ENCODE measurements at places on chromosomes 1 and 21.
A peak's percentile ranks its signal among the peaks of the same experiment; 100 is the strongest.

GRCh38 chr1:31400393-31400792, 12.6 kb upstream of the SERINC2 start:
- no peak for DNase-seq

GRCh38 chr1:31425301-31426081, 12.5 kb downstream of the SERINC2 start:
- DNase-seq, result no peak

- DNase-seq, result peak; percentile 26
Measured at GRCh38 chr1:17502326-17502778, 37.1 kb upstream of the ARHGEF10L start.

GRCh38 chr1:28835237-28835650, 23.3 kb downstream of the OPRD1 start:
- DNase-seq, result no peak

GRCh38 chr1:50106095-50106761, 2.5 kb upstream of the ELAVL4 start:
- no peak for DNase-seq

DNA sequence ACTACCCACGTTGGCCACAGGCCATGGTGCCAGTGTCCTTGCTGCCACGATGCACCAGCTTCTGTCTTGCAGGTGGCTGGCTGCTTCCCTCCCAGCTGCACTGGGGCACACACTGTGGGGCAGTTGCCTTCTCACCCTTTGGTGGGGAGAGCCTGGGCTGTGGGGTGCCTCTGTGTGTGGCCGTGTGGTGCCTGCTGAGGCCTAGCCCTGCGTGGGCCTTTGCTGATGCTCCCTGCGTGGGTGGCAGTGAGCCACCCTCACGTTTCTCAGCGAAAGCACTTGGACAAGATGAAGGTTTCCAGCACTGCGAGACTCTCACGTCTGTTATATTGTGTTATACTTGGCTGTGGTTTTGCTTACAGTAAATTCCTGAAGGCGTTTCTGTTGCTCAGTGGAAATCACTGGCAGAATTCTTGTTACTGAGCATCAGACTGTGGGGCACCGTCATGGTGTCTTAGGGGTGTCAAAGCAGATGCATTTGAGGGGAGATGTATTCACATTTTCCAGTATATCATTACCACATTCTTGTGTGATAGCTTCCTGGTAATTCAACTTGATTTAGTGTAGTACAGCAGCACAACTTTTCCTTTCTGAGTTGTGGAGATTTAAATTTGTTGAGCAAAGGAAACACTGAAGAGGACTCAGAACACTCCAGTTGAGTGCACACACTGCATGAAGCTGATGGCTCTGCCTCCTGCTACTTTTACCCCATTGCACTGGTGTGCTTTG, 124.7 kb downstream of the PCBP3 start:
- peak; percentile 36 for DNase-seq

DNA sequence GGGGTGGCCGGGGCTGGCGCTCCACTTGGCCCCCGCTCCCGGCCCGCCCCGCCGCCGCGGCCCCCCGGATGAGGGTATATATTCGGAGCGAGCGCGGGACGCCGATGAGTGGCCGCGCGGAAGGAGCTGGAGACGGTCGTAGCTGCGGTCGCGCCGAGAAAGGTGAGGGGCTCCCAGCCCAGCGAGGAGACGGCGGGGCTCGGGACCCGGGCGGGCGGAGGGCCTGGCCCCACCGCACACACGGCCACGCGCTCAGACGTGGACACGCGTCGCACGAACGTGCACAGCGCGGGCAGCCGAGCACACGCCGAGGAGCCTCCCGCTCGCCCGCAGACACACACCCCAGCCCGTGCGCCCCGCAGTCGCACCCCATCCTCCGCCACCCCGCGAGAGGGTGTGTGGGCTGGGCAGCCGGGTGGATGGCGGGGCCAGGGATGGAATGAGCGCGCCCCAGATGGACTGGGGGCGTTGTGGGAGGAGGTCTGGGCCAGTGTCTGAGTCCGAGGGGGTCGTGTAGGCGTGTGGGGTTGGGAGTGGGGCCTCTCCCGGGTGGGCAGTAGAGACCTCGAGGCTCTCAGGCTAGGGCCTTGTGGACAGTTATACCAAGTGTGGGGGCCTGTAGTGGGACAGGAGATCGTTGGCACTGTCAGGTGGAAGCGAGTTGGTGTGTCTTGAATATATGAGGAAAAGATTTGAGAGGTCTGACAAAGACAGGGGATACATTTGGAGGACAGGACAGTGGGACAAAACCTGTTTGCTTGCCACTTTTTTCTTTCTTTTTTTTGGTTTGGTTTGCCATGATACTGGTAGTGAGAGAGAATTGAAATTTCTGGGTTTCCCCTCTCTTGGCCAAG, at the start of gene UAP1:
Gene UAP1 (plus strand): TSS at position 107 of the 854 bp plus-strand sequence. CDS start 4,347 bp downstream, outside the sequence.
- DNase-seq, result no peak

- DNase-seq, result peak; percentile 29
Measured at GRCh38 chr21:37435120-37435519, 68.5 kb downstream of the DYRK1A start.

GRCh38 chr21:38663282-38663681, 142.4 kb upstream of the ETS2 start:
- no peak for DNase-seq

- DNase-seq, result no peak
Measured at GRCh38 chr1:206037581-206037980, 13.9 kb upstream of the CTSE start.
